Stimulated activated CD4-positive, alpha-beta T cell treated with anti-CD3 and anti-CD28 coated beads, Interleukin-4, amount 100 ng/mL, for 1 hour (primary cell): ENCODE measurements at places on chromosomes 2 and 18.

DNA sequence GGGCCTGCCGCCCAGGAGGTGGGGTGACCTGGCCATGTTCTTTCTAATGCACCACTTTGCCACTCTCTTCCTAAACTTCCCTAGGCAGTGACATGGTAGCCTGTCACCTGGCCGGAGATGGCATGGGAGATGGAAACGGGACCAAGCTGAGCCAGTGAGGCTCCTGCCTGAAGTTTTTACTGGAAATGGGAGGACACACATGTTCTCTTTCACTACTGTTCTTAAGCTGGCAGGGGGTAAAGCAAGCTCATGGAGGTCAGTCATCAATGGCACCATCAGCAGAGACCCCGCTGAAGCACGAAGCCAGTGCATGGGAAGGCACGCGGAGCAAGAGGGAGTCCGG, 50.7 kb downstream of the ATIC start:
- DNase-seq = no peak

- DNase-seq = no peak
These were observed 45.0 kb downstream of the SDC1 start for GRCh38 chr2:20179755-20180594.

- no peak for DNase-seq
These were observed 110.2 kb upstream of the LRP1B start for GRCh38 chr2:142241016-142241415.

- no peak for DNase-seq
These were observed 493.2 kb upstream of the FANCL start for GRCh38 chr2:58734365-58734764.

DNA sequence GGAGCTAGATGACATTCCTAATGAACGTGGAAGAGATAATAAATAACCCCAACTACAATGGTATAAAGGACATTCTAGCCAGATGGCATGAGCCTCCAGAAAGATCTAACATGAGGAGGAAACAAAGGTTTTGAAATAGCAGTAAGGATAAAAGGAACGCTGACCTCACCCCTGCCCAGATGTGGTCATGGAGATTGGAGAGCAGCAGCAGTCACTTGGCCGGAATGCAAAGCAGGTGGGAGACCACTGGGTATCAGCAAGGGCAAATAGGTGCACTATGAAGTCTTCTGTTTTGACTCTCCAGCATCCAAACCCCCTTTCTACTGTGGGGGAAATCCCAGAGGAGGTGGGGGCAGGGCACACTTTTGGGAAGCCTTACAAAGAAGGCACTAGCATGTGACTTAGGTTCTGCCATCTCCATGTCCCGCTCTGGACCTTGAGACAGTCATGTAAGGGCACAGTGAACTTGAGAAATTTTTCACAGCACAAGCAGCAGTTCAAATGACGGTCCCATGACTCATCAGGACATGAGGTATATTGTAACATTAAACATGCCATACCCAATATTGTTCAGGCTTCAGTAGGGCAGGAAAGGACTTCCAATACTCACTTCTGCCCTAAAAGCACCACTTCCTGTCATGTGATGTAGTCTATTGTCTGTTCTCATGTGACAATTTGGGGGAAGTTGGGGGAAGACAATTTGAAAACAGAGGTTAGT, 55.2 kb downstream of the METTL4 start:
- no peak for DNase-seq

GRCh38 chr18:12236934-12237832, 17.0 kb upstream of the CIDEA start:
- peak; percentile 74 for DNase-seq

DNA sequence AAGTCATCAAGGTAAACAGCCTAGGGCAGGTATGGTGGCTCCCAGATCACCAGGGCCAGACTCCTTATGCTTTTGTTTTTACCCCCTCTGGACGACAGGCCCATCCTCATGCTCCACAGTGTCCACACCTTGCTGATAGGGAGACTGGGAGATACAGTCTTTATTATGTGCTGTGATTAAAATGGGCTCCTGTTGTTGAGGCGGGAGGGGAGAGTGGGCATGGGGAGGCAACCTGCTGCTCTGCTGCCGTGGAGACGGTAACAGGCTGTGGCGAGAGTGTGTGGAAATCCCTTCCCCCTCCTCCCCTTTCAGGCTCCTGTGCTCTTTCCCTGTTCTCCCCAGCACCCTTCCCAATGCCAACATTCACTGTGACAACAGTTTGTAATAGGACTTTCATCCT, 38.2 kb upstream of the PNO1 start:
- DNase-seq = no peak

DNA sequence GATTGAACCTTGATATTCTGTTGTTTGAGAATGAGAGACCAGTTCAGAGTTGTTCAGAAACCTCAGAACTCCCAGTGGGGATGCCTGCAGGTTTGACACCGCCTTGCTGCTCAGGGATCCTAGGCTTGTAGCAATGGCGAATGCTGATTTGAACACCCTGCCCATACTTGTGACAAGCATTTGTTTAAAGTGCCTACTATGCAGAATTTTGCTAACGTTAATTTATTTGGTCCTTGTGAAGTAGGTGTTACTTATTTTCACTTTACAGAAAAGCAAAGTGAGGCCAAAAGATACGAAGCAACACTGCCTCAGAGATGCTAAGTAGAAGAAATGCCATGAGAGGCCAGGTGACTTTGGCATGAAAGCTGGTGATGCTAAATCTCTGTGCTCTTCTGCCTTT, 32.3 kb downstream of the STON1 start:
- DNase-seq = no peak

- no peak for DNase-seq
These were observed 132.8 kb upstream of the GALNT5 start for GRCh38 chr2:157124731-157125130.

- DNase-seq = no peak
These were observed 9.9 kb upstream of the INO80C start for GRCh38 chr18:35507623-35508022.

- DNase-seq = no peak
These were observed 152.1 kb downstream of the NEDD4L start for GRCh38 chr18:58196164-58196563.

DNA sequence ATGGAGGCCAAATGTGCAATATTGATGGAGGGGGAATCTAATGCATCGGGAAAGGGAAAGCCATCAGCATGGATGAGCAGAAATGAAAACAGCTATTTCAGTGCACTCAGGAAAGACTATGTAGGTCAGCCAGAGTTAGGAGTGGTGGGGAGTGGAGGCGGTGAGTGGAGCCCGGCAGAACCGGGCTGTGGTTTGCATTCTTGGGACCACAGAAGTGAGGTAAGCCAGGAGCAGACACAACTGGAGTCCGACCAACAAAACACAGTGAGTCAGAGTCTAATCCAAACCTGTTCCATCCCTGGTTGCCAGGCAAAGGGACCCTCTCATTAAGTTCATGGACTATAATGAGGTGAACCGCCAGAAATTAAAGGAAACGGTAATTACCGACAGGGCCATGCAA, 61.1 kb upstream of the RAB12 start:
- no peak for DNase-seq

- DNase-seq = no peak
These were observed 320.6 kb downstream of the LPIN1 start for GRCh38 chr2:12066986-12067385.

DNA sequence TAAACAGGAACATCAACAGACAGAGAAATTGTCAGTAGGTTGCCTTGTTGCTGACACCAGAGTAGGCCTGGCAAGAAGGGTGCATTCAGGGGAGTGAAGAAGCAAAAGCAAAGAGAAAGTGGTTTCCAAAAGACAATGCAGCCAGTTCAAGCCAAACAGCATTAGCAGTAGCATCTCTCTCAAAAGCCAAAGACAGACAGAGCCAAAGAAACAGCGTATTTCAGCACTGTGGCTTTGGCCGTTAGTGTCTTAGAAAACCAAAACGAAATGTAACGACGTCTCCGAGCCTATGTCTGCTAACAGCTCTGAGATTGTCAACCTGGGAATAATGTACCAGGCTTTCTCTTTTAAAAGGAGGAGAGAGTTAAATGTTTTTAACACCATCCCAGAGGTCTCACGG, 178.6 kb downstream of the NRP2 start:
- DNase-seq = no peak

GRCh38 chr2:105261061-105261460, 19.5 kb downstream of the GPR45 start:
- no peak for DNase-seq

GRCh38 chr18:77487951-77488740, 238.5 kb downstream of the GALR1 start:
- DNase-seq = no peak

DNA sequence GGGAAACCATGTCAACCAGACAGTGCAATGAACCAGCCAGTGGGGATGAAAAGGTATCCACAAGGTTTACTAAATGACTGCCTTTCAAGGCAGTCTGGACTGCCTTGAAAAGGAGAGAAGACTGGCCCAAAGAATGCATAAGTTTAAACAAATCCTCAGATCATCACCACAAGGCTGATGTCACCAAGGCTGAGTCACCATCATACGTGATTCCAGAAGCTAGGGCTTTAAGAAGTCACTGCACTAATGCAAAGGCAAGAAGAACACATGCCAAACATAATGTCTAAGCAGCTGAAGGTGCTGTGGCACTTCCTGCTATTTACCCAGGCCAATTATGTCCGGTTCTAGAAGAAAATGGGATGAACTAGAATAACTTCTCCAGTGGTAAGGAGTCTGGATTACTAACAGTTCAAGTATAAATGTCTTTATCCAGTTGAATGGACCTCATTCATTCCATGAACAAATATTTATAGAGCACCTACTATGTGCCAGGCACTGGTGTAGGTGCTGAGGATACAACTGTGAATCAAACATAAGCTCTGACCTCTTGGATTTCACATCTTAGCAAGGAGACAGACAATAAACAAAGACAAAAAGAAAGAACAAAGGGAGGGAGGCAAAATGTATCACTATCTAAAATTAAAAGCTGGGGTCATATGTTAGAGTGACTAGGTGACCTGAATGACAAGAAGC, 37.6 kb upstream of the ONECUT2 start:
- no peak for DNase-seq
